ENCODE measurements at places on chromosomes 12 and 14.

GRCh38 chr12:5689773-5690172 is 255.3 kb downstream of the ANO2 start:
- DNase-seq = no peak

DNA sequence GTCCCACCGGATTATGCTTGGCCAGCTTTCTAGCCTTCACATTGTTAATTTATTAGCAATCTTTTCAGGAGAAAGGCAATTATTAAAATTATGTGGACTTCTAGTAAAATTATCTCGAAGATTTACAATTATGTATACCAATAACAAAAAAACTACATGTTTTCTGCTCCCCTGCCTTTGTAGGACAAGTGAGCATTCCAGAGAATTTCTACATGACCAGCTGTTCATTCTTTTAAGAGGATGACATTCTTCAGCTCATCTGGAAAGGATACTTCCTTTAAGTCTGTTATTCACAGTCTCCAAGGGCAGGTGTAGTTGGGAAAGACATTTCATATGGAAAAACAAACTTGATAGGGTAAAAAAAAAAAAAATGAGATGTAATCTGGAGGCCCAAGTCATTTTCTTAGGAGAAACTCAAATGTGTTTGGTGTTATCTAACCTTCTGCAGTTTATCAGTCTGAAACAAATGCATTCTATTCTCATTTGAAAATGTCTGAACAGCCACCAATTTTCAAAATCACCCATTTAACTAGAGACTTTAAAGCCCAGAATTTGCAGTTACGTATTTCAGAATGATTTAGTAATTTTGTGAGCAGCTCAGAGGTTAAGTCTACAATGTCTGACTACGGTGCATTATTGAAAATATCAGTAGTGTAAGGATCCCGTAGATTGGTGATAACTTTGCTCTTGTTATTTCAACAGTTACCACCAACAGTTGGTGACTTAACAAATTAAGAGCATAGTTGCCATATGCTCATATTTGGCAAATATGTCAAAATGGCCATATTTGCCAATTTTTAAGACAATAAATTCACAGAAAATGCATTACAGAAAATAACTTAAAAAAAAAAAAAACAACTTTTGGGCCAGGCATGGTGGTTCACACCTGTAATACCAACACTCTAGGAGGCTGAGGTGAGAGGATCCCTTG is 1.8 kb upstream of the PHLDA1 start:
- DNase-seq = no peak

- no peak for DNase-seq
Observed at GRCh38 chr12:124621296-124621660, 53.9 kb upstream of the NCOR2 start.

DNA sequence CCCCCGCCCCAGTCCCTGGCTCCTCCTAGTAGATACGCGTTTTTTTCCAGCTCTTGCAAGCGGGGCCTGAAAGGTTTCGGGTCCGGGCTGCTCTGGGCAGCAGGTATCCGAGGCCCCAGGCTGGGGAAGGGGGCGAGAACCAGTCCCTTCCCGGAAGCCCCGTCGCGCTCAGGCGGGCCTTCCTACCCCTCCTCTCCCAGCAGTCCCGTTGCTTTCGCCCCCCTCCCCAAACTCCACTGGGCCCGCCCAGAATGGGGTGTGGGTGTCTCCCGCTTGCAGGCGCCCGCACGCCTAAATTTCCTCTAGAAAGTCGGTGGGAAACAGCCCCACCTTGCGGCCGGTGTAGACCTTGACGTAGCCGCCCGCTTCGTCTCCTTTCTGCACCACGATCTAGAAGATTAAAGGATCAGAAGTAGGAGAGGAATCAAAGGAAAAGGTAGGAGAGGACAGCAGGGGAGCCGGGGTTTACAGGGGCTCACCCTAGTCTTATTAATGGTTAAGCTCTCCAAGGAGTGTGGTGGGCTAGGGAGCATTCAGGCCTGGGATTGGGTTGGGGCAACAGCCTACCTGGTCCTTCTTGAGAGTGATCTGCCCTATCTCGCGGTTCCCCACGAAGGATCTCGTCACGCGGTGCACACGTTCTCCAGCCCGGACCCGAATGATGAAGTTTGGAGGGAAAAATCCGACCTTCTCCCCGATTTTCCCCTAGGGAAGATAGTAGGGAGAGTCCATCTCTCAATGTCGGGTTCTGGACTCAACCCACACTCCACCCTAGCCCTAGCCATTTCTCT is 7.3 kb downstream of the STAC3 start:
- DNase-seq = peak; percentile 83
